ENCODE measurements at places on chromosomes 1 and 21.

GRCh38 chr1:202685641-202686040 is 24.6 kb downstream of the SYT2 start:
- no peak for DNase-seq

DNA sequence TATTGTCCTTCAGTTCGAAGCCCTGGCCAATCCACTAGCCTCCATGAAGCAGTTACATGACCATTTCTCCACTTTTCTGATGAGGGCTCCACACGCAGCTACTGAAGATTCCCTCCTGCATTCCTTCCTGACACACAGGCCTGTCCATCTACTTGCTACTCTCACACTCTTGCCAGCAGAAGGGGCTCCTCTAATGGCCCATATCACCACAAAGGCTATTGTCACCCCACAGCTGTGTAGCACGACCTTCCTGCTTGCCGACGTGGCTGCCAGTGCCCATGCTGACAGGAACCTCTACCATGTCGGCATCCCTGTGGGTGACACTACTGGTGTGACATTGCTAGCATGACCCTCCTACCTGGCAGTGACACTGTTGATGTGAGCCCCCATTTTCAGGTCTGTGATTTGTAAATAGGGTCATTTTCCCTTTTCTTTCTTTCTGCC is 1528.6 kb upstream of the TPTE start:
- no peak for DNase-seq

GRCh38 chr1:92459871-92460320 is 26.8 kb downstream of the GFI1 start:
- no peak for DNase-seq

DNA sequence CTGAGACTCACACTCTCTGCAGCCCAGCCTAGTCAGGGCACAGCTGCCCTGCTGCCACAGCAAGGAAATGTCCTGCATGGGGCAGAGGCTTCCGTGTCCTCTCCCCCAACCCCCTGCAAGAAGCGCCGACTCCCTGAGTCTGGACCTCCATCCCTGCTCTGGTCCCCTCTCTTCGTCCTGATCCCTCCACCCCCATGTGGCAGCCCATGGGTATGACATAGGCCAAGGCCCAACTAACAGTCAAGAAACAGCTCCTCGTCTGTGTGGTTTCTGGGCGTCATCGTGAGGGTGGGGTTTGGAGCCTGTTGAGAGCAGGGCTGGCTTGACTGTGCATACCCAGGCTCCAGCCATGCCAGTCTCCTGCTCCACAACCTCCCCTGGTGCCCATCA is 19.5 kb downstream of the FAAH start:
- DNase-seq: no peak

GRCh38 chr1:205709059-205709398 is 28.7 kb upstream of the SLC45A3 start:
- DNase-seq: no peak

DNA sequence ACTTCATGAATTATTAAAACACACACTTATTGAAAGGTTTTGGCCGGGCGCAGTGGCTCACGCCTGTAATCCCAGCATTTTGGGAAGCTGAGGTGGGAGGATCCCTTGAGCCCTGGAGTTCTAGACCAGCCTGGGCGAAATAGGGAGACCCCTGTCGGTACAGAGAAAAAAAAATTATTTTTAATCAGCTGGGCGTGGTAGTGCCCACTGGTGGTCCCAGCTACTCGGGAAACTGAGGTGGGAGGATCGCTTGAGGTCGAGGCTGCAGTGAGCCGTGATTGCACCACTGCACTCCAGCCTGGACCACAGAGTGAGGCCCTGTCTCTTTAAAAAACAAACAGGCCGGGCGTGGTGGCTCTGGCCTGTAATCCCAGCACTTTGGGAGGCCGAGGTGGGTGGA is 1.7 kb downstream of the GABPB2 start:
- no peak for DNase-seq

Data from fibroblast of skin of left biceps (primary cell).